ENCODE measurements at places on chromosomes 6 and 20.

DNA sequence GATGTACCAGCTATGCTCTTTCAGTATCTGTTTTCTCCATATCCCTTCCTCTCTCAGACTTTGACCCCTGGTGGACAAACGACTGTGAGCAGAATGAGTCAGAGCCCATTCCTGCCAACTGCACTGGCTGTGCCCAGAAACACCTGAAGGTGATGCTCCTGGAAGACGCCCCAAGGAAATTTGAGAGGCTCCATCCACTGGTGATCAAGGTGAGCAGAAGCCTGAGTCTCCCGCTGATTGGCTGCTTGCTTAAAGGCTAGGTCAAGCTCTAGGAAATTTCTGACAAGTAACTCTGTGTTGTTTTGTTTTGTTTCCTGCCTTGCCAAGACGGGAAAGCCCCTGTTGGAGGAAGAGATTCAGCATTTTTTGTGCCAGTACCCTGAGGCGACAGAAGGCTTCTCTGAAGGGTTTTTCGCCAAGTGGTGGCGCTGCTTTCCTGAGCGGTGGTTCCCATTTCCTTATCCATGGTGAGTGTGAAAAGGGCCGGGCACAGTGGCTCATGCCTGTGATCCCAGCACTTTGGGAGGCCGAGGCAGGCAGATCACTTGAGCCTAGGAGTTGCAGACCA is 28.6 kb downstream of the C6orf89 start:
- peak; percentile 47 for DNase-seq

DNA sequence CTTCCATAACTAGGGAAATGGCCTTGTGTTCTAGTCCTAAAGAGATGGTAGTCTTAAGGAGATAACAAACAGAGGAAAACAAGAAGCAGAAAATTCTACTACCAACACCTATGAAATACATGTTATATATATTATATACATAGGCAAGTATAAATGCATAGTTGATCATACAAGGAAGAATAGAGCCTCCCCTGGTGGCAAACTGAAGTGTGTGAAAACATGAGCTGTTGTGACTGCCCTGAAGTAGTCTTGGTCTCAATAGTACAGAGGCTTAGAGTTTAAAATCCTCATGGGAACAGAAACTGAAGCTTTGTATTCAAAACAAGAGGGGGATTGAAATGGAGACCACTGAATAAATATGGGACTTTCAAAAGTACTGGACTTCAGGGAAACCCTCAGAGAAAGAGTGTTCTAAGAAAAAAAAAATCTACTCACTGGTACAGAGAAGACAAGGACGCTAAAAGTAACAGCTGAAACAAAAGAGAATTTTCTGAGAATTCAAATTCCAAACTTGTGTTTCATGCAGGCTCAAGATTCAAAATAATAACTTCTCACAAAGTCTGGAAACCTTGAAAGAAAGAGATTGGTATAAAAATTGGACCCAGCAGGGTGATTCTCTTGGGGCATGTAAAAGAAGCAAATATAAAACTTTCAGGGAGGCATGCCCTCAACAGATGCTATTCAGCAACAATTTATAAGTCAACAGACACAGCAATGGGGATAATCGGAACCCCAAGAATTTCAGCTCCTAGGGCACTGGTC is 59.7 kb upstream of the SAMD3 start:
- DNase-seq, result peak; percentile 32

DNA sequence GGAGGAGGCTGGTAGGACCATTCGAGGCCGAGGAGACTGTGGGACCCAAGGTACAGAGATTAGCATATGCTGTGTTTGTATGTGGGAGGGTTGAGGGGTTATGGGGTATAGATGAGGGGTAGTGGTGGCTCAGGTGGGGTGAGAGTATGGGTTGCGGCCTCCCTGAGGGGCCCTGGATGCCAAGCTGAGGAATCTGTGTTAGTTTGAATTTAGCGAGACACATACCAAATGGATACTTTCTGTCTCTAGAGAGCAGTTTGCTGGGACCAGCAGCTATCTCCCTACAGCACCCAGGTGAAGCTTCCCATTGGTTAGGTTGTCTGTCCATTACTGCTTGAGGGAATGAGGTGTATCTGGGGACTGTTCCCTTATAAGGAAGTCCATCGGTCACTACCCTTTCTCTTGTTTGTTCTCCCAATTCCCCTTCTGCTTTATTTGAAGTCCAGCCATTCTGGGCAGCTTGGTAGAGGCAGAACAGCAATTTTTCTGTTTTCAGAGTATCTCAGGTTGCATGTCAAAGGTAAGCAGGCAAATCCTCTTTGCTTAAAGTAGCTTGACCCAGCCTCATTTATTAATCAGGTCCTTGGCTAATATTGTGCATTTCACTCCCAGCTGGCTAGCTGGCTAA is 15.2 kb downstream of the CHMP4B start:
- DNase-seq, result no peak

DNA sequence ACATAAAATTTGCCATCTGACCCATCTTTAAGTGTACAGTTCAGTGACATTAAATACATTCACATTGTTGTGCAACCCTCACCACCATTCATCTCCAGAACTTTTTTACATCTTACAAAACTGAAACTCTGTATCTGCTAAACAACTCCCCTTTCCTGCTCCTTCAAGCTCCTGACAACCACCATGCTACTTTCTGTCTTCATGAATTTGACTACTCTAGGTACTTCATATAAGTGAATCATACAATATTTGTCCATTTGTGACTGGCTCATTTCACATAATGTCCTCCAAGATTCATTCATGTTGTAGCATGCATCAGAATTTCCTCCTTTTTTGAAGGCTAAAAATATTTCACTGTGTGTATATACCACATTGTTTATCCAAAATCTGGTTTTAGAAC is 86.9 kb upstream of the SMLR1 start:
- DNase-seq, result no peak

GRCh38 chr6:15089569-15090144 is 156.2 kb upstream of the JARID2 start:
- no peak for DNase-seq

- DNase-seq, result no peak
Measured at GRCh38 chr6:94414041-94414440, 994.7 kb upstream of the EPHA7 start.

GRCh38 chr6:115891111-115891669 is 169.5 kb downstream of the FRK start:
- no peak for DNase-seq

DNA sequence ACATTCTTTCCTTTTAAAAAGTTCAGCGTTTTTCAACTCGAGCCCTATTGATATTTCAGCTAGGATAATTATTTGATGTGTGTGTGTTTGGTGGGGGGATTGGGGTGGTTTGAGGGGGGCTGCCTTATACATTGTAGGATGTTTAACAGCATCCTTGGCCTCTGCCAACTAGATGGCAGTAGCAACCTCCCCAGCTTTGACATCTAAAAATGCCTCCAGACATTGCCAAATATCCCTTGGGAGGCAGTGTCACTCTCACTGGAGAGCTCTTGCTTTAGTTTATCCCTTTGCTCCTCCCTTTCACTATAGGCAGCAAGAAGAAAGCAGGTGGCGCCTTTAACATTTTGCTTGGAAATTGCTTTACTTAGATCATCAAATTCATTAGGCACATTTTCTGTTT is 14.6 kb upstream of the TP53TG5 start:
- no peak for DNase-seq

DNA sequence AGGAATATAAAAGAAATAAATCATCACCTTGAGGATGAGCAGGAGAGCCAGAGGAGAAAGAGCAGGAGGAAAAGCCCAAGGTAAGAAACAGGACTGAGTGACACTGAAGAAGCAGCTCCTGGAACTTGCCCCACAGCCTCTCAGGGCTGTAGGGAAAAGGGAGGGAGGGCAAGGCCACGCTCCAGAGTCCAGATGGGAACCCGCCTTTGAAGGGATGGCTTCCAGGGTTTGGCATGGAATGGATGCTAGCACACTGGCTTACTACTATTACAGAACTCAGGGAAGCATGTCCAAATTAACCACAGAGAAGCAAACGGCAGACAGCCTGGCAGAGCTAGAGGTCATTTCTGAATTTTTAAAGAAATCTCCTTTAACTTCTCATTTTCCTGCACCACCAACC is 26.8 kb downstream of the RALGAPA2 start:
- no peak for DNase-seq

GRCh38 chr20:872855-873520 is 39.5 kb downstream of the FAM110A start:
- no peak for DNase-seq

GRCh38 chr6:170129691-170130171 is 161.1 kb downstream of the DLL1 start:
- DNase-seq, result no peak

- no peak for DNase-seq
Measured at GRCh38 chr6:131305037-131305850, 170.0 kb downstream of the AKAP7 start.

GRCh38 chr6:129203190-129203900 is 320.4 kb downstream of the LAMA2 start:
- DNase-seq, result no peak

GRCh38 chr6:44041461-44042260 is 85.6 kb downstream of the MRPL14 start:
- DNase-seq, result no peak

DNA sequence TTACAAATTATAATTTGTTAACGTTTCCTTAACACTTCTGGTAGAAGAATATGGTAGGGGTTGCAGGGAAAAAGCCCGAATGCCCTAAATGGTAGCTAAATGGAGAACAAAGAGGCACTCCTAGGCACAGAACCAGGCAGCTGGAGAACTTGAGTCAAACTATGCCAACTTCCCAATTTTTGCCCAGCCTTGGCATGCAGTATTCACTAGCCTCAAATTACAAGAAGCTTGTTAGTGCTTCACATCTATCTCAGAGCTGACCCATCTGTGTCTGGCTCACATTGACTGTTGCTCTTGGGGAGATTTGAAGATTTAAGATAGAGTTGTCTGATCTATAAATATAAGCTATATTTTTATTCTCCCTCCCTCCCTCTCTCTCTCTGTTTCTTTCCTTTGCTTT is 19.4 kb upstream of the LRFN2 start:
- no peak for DNase-seq

DNA sequence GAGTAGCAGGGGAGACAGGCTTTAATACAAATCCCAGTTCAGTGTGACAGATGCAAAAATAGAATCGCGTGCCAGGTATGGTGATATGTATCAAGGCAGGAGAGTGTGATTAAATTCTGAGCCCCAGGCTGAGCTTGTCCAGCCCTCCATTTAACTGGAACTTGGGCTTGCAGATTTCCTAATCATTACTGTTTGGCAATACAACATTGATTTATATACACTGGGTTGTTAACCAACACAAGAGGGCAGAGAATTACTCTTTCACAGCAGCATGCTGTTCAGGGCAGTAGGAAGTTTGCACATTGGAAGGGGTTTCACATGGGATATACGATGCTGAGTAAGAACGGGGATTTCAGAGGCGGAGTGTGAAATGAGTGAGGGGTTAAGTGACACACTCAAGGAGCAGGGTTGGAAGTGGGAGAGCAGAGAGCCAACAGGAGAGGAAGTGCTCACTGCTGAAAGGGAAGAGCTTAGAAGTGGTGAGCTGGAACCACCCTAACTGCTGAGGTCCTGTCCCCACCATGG is 70.8 kb upstream of the ATXN1 start:
- no peak for DNase-seq

GRCh38 chr20:8021541-8022269 is 2.1 kb upstream of the TMX4 start:
- DNase-seq, result no peak

GRCh38 chr6:34795836-34796425 is 4.0 kb downstream of the BLTP3A start:
- DNase-seq, result no peak

DNA sequence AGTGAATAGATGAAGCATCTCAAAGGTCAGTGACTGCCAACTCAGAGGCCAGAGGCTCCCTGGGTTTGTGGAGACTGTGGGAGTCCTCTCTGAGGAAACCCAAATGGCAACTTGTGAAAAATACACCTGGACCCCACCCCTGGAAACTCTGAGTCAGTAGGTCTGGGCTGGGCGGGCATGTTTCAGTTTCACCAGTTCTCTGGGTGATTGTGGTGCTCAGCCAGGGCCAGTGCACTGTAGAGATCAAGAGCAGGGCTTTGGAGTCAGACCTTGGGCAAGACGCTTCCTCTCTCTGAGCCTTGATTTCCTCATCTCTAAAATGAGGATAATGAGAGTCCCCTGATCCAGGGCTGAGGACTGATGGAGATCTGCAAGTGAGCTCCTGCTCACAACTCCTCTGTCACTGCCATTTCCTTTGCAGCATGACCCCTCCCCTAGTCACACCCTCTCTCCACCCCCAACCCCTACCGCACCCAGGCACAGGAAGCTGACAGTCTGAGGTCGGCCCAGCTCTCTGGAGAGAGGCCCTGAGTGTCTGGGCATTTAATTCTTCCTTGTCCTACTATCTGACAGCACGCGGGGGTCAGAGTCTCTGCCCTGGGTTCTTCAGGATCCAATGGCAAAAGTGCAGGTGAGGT is 5.1 kb downstream of the DEF6 start:
- peak; percentile 90 for DNase-seq

- DNase-seq, result no peak
Measured at GRCh38 chr6:85241498-85242052, 208.3 kb upstream of the NT5E start.

DNA sequence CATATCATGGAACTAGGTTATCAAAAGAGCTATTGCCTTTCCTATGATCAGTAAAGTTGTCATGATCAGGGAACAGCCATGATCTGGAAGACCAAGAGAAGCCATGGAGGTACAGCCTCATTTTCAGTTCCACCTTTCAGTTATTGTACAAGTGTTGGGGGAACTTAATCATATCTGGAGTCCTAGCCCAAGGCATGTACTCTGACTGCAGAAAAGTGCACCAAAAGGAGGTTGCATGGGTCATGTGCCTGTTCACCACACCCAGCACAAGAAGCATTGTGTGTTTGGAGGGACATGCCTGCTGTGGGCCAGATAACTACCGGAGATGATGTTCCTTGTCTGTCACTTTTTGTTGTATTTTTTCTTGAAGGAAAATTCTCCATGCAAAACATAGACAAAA is 185.8 kb upstream of the MAN1A1 start:
- no peak for DNase-seq

DNA sequence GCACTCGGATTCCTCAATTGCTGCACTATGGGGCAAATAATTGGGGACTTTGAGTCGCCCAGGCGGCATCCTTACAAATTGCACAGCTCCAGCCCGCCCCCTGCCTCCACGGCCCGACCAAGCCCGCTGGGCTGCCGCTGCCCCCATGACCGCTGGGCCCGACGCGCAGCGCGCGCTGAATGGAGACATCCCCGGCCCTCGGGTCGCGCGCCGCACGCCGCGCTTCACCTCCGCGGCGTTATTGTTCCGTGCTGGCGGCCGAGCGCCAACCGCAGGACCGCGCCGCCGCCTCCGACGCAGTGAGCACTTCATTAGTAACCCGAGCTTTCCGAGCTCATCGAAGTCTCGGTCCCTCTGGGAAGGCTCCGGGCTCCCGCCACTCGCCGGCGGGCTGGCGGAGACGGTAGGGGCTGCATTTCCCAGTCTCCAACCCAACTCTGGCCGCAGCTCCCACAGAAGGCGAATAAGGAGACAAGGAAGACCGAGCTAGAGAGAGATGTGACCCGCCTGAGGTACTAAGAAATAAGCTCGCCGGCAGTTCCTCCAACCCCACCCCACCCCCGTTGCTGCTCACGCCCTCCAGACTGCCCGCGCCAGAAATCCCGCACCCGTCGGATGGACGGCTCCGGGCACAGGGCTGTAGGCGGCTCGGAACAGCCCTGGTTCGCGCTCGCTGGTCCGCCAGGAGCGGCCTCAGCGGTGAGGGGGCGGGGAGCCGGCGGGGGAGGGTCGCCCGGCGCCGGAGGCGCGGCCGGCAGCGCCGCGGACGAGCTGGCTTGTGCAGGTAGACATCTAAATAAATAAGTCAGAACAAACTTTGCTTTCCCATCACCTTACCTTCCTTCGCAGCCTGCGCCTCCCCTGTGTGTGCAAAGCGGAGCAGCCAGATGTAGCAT is 703 bp downstream of the EPHA7 start:
- DNase-seq, result no peak
